ENCODE measurements at places on chromosomes 4 and X.

DNA sequence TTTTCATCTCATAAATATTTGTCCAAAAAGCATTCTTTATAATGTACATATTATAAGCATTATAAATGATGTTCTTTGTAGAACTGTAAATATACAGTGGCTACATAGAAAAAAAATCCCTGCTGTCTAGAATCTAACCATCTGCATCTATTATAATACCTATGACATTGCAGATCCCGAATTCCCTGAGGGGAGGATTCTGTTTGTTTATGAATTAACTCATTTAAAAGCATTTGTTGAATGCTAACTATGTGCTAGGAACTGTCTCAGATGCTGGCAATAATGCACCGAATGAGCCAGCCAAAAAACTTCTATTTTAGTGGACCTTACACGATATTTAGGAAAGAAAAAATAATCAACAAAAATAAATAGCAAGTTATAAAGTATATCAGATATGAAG, 189.6 kb downstream of the PACRGL start:
- DNase-seq: no peak

DNA sequence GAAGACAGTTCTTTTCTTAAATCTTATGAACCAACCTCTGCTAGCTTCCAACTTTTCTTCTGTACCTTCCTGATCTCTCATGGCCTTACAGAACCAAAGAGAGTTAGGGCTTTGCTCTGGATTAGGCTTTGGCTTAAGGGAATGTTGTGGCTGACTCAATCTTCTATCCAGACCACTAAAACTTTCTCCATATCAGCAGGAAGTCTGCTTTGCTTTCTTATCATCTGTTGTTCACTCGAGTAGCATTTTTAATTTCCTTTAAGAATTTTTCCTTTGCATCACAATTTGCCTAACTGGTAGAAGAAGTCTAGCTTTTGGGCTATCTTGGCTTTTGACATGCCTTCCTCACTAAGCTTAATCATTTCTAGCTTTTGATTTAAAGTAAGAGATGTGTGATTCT, 167.0 kb downstream of the TBCK start:
- no peak for DNase-seq

- no peak for DNase-seq
Measured at GRCh38 chrX:44489515-44489914, 53.1 kb downstream of the FUNDC1 start.

DNA sequence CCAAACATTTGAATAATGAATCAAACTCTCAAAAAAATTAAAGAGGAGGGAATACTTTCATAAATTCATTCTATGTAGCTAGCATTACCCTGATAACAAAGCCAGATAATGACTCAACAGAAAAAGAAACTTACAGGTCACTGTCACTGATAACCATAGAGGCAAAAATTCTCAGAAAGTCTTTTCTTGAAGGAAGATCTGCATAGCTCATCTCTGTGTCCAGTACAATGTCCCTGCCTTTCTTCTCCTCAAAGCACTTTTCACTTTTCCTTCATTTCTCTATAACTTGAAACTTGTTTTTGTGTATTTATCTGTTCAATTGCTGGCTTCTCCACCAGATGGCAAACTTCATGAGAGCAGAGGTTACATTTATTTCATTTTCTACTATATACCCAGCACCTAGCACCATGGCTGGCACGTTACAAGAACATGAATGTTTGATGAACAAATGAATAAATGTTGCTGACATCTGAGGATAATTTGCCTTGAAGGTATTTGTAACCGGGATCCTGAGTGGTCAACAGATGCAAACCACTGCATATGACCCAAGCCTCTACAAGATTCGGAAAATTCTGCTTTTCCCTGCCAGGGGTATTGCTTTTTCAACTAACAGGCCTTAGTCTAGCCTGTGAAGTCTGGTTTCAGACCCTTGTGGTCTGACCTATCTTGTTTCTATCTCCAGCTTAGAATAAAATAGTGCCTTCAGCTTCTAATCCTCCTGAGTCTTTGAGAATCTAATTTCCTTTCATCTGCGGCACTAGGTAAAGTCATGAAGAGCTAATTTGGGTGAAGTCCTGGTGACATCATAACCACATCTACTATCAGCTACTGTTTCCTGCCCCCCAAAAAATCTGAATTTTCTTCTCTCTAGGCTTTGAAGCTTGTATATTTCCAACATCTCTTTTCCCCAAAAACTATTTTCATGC, 52.5 kb upstream of the ANTXR2 start:
- DNase-seq: no peak

DNA sequence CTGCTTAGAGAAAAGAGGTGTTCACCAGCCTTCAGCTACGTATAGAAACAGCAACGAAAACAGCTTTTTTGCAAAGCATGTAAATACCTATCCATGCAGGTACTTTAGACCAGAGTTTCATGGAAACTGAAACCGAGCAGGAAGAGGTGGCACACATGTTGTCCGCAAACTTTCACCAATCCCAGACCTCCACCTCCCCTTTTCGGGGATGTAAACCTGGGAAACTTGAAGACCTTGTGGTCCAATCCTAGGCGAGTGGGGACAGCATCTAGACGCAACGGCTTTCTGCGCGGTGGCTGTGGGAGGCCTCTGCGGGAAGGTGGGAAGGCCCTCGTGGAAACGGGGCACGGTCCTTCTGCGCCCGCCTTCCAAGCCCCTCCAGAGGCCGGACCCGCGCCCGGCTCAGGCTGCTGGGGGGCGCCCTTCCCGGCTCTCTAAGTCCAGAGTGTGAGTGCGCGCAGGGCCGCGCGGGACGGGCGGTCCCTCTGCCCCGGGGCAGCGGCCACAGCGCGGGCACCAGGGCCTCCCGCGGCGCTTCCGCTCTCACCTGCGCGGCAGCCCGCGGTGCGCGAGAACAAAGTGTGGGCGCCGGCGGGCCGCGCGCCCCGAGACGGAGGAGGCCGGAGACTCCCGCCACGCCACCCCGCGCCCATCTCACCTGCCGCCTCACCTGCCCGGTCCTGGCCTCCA, 830 bp upstream of the SHROOM2 start:
- no peak for DNase-seq

GRCh38 chrX:115345615-115346014, 56.1 kb downstream of the LUZP4 start:
- DNase-seq: no peak

DNA sequence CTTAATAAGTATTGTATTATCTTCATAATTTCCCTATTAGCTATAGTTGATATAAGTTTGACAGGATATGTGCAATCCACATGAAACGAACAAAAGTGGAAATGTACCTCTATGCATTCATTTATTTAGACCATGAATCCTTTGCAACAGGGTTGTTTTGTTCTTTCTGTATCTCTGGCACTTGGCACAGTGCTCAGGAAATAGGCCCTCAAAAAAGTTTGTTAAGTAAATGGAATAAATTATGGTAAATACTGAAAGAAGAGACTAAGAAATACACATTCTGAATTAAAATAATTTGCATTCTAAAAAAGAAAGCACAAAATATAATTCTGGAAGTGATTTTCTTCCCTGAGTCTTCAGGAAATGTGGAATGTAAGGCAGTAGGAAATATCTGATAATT, 39.3 kb downstream of the TAPT1 start:
- DNase-seq: no peak

- DNase-seq: peak; percentile 36
Measured at GRCh38 chr4:3111461-3111860, 37.0 kb downstream of the HTT start.

GRCh38 chr4:185004562-185005218, 13.6 kb upstream of the HELT start:
- peak; percentile 70 for DNase-seq

DNA sequence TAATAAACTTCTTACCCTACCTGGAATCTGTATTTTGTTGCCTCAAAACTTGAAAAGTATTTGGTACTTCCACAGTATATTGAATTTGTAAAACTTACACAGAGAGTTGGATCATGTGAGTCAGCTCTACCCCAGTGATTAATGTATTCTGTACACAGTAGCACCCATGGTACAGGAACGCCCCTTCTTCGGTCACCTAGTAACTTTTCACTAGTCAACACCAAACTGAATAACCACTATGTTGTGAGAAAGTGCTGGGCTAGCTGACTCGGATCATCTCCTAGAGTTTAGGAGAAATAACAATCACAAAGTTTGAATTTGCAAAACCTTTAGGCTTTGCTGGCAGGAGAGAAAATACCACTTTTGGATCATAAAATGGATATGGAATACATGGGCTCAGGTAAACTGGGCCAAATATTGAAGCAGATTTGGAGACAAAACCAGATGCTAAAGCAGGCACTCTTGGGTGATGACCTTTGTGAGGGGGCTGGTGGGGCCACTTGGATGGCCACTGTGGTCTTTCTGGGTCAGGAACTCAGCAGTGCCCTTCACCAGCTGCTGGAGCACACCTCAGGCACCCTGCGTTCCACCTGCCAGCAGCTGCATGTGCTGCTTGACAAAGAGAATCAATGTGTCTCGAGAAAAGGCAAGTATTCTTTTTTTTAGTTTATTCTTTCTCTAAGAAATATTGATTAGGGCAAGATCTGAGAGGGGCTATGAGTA, at the start of gene DTHD1:
DTHD1 (plus strand) TSS at position 233 of the 723 bp plus-strand sequence; CDS start at position 376, 143 bp downstream.
- no peak for DNase-seq

GRCh38 chrX:73977542-73978169, 326.3 kb upstream of the ZCCHC13 start:
- DNase-seq: peak; percentile 3

GRCh38 chr4:67401902-67402301, 143.4 kb downstream of the CENPC start:
- no peak for DNase-seq

DNA sequence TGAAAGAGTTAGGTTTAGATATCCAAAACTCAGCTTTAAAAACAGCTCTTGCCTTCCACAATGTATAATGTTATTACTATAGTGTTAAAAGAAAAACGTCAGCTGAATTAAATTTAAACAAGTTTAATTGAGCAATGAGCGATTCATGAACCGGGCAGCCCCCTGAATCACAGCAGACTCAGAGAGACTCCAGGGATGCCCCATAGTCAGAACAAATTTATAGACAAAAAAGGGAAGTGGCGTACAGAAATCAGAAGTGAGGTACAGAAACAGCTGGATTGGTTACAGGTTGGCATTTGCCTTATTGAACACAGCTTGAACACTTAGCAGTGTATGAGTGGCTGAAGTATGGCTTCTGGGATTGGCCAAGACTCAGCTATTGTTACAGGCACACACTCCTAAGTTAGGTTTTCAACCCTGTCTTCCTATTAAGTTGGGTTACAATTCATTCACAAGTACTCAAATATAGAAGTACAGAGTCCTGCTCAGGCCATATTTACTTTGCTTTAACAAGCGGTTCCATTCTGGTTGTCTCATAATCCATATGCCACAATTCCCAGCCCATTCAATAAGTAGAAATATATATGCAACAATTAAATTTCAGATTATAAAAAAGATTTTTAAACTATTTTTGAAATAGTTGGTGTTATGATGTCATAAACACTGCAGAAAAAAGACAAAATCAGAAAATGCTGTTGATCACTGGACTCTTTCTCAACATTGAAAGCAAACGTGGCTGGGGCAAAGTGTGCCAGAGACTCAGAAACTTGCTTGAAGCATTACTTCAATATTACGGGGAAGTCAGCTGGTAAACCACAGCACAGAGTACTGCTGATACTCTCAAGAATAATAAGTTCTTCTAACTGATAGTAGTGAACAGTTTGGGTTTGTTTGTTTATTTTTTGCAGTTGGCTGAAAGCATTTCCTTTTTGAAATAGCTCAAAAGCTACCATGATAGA, 459.7 kb downstream of the RAB28 start:
- no peak for DNase-seq

Measured in iPS-NIHi11 (cell line).